ENCODE measurements at places on chromosomes 1 and 21.

DNA sequence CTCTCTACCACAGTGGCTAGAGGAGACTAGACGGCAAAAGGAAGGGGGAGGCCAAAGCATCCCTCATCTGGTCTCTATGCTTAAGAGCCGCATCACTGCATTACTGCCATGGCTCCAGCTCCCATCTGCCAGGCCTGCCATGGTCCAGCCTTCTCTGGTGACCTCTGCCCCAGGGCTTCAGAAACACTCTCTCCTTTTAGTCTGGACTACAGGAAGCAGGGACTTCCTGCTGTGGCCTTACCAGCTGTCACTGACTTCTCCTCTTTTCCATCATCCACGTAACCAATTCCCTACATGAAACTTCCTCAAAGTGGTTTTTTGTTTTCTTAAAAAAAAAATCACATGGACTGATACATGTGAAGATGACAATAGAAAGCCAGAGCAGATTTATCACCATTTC is 323.1 kb upstream of the NFIA start:
- no peak for DNase-seq

DNA sequence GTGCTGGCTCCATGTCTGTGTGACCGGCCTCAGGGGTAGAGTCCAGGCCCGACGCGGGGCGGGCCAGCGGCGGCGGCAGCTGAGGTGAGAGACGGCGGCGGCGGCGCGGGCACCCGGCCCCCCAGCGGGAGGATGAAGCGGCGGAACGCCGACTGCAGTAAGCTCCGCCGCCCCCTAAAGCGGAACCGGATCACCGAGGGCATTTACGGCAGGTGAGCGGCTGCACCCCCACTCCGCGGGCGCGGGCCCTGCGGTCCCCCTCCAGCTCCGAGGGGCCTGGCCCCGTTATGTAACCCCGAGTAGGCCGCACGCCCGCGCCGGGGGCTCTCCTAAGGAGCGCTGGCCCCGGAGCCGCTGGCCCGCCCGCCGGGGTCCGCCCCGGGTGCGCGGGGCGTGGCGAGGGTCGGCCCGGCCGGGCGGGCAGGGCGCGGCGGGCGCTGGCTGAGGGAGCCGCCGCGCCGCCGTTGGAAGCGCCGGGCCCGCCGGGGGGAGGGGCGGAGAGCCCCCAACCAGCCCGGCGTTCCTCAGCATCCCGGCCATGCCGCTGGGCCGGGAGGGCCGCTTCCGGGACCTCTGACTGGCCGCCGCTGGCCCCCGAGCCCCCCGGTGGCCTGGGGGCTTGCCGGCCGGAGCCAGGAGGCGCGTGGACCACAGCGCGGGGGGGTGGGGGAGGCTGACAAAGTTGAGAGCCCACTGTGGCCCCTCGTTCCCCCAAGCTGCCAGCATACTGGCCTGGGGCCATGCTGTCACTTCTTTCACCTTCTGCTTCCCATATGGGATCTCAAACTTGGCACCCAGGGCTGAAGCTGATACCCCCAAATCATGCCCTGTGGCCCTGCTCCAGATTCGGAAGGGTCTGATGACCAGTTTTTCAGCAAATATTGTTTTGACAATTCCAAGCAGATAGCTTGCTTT is 527 bp downstream of the MACO1 start:
- no peak for DNase-seq

- DNase-seq: no peak
These were observed 4.2 kb upstream of the ABCB10 start for GRCh38 chr1:229562686-229563085.

- no peak for DNase-seq
These were observed 137.9 kb downstream of the DENND1B start for GRCh38 chr1:197637406-197637805.

GRCh38 chr1:12012560-12013316 is 6.6 kb upstream of the MIIP start:
- DNase-seq: no peak

- no peak for DNase-seq
These were observed 61.4 kb upstream of the BARHL2 start for GRCh38 chr1:90778486-90778885.

- no peak for DNase-seq
These were observed 31.7 kb downstream of the RASSF5 start for GRCh38 chr1:206538901-206539640.

DNA sequence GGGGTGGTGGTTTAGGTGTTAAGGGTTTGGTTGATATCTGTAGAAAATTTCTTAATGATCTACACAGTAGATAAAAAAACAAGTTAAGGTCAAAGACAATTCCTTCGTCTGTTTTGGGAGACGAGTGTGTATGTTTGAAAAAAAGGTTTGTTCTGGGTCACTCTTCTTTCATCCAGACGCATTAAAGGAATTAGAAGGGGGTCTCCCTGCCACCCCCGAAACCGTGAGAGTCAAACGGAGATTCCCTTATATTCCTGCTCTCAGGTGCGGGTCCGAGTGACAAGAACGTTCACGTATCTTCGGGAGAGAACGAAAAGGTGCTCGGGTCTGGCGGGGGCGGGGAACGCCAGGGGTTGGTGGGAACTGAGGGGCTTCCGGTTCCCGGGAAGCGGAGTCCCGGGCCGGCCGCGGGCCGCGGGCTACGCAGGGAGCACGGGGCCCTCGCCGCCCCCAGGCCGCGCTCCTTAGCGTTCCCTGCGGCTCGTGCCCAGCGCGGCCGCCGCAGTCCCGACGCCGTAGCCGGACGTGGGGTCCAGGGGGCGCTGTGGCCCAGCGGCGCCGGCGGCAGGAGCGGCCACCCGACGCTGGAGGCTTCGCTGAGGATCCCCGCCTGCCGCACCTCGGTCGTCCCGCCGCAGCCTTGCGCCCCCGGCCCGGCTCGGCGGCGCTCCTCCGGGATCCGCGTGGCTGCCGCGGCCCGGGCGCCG is at the start of gene ZFYVE9:
Gene ZFYVE9 (plus strand): TSS at position 577 of the 707 bp plus-strand sequence. CDS start 91,118 bp downstream, outside the sequence.
- DNase-seq: peak; percentile 33

GRCh38 chr1:198529414-198529813 is 11.1 kb downstream of the ATP6V1G3 start:
- DNase-seq: no peak

DNA sequence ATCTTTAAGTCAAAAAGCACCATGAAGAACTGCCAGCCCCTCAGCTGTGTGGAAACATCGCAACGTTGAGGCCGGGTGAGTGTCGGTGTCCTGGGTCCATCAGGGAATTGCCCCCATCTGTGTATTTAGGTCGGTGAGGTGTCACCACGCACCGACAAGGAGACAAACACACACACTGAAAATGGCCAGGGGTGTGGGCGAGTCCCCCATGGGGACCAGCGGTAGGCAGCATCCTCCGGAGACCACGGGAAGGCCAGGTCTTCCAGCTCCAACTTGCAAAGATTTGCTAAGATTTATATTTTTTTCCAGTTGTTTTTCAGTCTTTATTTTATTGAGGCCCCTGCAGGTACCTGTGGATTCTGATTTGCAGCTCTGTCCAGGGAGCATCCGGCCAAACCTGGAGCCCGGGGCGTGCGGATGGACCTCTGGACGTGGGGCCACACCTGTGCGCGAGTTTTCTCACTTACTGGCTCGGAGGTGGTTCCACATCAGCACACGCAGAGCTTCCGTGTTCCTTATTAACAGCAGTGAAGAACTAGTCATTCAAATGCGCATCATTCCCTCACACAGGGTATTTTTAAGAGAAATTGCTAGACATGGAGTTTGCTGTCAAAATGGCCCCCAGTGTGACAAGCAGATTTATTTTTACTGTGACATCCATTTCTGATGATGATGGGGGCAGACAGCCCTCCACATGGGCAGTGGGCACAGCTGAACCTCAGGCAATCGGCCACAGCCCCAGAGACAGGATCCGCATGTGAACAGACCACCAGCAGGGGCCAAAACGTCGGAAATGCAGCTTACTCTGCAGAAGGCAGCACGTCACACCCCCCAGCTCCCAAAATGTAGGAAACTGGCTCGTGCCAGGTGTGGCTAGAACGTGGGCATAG is 17.2 kb upstream of the SLC19A1 start:
- no peak for DNase-seq

DNA sequence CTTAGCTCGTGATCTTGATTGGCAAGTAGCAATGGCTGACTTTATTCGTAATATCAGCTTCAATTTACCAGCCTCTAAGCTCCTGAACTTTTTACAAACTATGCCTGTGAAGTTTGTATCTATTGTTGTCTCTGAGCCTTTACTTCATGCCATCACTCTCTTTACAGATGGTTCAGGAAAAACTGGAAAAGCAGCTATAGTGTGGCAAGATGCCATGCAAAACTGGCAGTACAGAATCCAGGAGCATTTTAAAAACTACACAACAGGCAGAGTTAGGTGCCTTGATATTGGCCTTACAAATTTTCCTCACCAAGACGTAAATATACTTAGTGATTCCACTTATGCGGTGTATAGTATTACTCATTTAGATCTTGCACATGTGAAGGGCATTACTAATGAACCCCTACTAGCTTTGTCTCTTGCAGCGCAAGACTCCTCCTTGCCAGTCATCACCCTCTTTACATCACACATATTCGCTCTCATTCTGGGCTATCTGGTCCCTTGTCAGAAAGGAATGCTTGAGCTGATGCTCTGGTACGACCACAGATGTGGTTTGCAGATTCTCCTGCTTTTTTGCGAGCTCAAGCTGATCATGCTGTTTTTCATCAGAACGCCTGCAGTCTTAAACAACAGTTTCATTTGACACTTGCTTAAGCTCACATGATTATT is 36.3 kb downstream of the CLCA1 start:
- DNase-seq: no peak

DNA sequence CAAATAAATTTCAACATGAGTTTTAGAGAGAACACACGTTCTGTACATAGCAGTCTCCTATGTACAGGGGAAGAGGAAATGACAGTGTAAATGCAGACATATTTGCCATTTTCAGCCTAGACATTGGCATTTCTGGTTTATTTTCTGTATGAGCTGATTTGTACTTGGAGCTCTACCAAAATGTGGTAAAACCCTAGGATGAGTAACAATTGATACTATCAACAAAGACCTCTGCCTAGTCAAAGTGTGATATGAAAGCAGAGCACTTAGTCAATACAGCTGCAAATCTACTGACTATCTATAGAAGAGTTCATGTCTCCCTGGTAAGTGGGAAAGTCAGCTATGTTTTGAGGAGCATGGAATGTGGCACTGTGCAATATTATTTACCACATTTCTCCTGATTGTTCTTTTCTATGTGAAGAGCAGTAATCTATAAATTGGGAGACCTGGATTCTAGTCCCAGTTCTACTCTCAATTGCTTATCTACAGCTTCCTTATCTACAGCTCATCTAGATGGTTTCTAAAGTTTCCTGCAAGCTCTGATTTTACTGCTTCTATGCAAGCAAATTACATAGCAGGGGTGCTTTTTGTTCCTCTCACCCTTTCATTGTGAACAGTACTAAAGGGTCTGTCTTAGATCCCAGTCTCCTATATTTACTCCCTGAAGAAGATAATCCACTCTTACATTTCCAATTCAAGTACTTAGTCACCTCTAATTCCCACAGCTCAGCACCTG is 334.2 kb downstream of the NTNG1 start:
- DNase-seq: no peak

DNA sequence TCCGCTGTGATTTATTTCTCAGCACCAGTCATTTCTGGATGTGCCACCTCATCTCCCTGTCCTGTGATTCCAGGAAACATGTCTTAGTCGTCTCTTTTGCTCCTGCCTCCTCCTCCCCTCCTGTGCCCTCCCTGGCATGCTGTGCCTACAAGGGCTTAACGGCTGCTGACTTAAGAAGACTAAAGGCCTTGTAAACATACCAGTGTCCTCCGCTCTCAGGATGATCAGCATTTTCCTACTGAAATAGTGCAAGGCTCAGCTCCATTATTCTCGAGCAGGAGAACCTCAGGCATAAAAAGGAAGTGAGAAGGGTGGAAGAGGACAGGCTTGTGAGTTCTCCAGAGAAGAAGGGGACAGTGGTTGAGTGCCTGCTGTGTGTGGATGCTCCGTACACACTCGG is 61.6 kb upstream of the RUNX3 start:
- no peak for DNase-seq

DNA sequence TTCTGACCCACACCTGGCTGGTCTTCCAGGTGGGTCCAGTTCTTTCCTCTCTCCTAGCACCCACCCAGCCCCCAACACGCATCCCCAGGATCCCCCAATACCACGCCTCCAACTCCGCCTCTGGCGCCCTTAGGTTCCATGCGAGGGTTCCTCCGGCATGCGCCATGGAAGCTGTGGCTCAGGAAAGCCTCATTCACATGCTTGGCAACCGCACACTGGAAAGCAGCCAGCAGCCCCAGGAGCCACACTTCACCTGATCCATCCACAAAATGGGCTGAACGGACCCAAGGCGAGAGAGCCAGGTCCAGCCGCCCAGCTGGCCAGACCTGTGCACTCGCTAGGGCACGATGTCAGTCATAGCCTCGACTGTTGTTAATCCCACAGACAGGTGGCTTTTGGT is 161.2 kb downstream of the PSMG1 start:
- no peak for DNase-seq

- no peak for DNase-seq
These were observed 13.3 kb upstream of the CHI3L2 start for GRCh38 chr1:111214074-111214801.

- no peak for DNase-seq
These were observed 76.9 kb upstream of the RNPC3 start for GRCh38 chr1:103448560-103448959.

- no peak for DNase-seq
These were observed 492.0 kb upstream of the VAMP3 start for GRCh38 chr1:7278827-7279765.

GRCh38 chr1:38138498-38139233 is 92.1 kb upstream of the POU3F1 start:
- DNase-seq: peak; percentile 90

DNA sequence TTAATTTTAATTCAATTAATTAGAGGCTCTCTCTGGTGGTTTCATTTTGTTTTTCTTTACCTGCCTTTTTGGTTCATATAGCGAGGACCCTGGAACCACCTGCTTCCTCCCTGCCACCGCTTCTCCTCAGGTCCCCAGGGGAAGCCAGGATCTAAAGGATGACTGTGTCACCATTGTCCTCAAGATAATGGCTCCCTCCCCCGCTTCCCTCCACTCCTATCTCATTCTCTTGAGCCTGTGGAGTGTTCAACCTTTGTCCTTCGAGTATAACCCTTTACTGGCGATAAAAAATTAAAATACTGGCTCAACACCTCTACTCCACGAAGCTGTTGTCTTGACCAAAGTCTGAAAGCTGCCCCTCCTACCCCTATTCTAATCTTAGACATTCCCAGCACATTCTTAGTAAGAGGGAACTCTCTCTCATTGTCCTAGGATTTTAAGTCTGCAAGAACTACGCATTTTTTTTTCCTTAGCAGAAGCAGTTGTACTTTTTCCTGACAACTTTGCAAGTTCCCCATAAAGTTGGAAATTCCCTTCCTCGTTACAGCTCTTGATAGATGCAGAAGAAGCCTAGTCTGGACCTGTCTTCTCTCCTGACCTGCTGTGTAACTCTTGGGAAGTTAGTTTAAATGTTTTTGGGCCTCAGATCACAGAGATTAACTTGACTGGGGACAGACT is 12.6 kb upstream of the MAPKAPK2 start:
- DNase-seq: no peak
